Esophagus muscularis mucosa (tissue), 4 donors: ENCODE measurements at places on chromosomes 1 and 21.

DNA sequence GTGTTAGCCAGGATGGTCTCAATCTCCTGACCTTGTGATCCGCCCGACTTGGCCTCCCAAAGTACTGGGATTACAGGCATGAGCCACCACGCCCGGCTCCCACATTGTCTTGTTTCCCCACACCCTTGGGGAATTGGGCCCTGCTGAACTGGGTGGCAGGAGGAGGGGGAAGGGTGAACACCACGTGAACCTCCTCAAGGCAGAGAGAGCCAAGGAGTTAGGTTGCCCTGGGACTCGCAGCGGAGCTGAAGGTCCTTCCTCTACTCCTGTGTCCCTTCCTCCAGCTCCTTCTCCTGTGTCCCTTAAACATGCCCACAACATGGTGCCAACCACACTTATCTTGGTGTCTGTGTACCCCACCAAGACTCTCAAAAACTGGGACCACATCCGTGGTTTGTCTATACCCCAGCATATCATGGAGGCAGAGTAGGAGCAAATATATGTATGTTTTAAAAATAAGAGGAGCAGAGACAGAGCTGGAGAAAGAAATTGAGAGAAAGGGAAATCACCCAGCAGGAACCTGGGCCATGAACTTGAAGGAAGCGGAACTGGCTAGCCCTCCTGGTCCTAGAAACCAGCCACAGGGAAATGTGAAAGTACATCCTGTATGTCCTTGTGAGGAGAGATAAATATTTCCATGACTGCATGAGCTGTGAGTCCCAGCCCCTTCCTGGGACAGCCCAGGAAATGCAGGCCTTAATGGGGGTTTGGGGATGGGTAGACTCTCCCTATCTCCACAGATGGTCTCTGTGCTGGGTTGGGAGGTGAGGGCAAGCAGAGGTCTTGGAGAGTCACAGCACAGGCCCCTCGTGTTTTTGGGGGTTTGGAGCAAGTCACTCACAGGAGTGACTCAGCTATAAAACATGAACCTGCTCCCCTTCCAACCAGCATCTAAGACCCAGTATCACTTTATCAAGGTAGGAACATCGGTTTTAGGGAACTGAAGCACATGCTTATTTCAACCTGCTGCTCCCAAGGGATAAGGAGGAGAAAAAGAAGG is 9.4 kb upstream of the TAL1 start:
- H3K27me3 ChIP-seq, result no peaks in the 10 kb centered on the region
- no peak overlapping the region for H3K27ac ChIP-seq
- H3K4me3 ChIP-seq, result no peak overlapping the region

DNA sequence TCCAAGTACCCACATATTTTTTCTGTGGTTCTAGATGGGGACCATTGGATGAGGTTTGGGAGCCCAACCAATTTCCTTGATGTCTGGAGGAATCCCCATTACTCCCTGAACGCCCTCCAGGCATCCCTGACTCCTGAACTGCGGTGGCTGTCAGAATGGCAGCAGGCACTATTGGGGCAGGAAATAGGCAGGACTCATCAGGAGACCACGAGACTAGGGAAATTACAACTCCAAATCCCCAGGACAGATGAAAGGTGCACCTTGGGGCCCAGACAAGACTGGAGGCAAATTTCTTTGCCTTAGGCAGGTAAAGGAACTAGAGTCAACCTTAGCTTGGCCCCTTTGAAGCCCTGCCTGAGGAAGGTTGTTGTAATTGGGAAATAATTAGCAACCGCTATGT is 1.1 kb downstream of the CGN start:
- DNase-seq, result no peak
- H3K4me3 ChIP-seq, result peak overlapping the region; percentile 78
- no peaks in the 10 kb centered on the region for H3K36me3 ChIP-seq
- no peak overlapping the region for H3K27ac ChIP-seq
- H3K27me3 ChIP-seq, result no peaks in the 10 kb centered on the region
- H3K4me1 ChIP-seq, result peaks cover 33% of the 10 kb centered on the region

GRCh38 chr1:204225841-204226735 is 12.3 kb upstream of the GOLT1A start:
- no peak for DNase-seq
- H3K4me1 ChIP-seq, result no peaks in the 10 kb centered on the region
- no peak overlapping the region for H3K4me3 ChIP-seq
- H3K27ac ChIP-seq, result no peak overlapping the region
- no peaks in the 10 kb centered on the region for H3K27me3 ChIP-seq

- H3K4me1 ChIP-seq, result no peaks in the 10 kb centered on the region
- no peak overlapping the region for H3K4me3 ChIP-seq
- H3K36me3 ChIP-seq, result no peaks in the 10 kb centered on the region
- H3K27me3 ChIP-seq, result no peaks in the 10 kb centered on the region
- no peak for DNase-seq
Observed at GRCh38 chr1:185355947-185356346, 38.9 kb upstream of the IVNS1ABP start.

- H3K4me1 ChIP-seq, result peaks cover 3% of the 10 kb centered on the region
- H3K27ac ChIP-seq, result no peak overlapping the region
- H3K36me3 ChIP-seq, result peaks cover 81% of the 10 kb centered on the region
- H3K27me3 ChIP-seq, result no peaks in the 10 kb centered on the region
- H3K4me3 ChIP-seq, result no peak overlapping the region
- no peak for DNase-seq
Observed at GRCh38 chr1:9610548-9610947, 21.8 kb downstream of the TMEM201 start.

DNA sequence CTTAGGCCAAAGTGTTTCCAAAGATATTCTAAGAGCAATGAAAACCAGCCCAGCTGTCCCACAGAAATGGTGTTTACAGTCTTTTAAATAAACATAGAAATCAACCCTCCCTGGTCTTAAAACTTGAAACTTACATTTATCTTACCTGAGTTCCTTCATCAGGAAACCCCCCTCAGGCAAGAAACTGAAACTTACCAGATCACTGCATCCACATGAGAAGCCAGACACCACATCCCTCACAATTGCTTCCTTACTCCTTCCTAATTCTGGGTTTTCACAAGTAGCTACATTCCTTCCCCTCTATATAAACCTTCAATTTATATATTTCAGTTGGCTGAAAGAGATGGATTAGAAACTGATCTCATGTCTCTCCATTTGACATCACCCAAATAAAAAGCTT is 563.0 kb upstream of the CHRM3 start:
- no peak overlapping the region for H3K4me3 ChIP-seq
- no peak overlapping the region for H3K27ac ChIP-seq
- no peaks in the 10 kb centered on the region for H3K36me3 ChIP-seq
- no peak for DNase-seq
- H3K27me3 ChIP-seq, result no peaks in the 10 kb centered on the region

DNA sequence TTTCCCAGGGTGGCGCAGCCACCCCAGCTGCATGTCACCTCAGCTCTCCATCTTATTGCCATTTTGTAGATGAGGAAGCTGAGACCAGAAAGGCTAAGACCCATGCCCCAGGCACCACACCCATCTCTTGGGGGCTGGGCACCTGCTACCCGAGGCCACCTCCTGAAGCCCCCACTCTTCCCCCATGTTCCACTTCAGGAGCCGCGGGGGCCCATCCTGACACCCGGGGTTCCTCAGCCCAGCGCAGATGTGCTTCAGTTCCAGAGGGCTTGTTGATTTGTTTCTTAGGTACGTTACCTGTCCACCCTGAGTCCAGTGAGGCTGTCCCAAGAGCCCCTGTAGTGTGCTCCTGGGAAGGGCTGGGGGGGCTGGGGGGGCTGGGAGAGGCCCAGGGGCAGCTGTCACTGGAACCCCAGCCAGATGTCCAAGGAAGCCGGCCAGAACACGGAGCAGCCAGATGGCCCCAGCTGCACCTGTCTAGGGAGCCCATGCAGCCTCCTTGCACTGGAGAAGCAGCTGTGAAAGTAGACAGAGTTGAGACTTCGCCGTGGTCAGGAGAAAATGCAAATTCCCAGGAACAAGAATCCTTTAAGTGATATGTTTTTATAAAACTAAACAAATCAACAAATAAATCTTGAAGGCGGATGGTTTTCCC is 17.1 kb upstream of the CCDC27 start:
- H3K4me3 ChIP-seq, result no peak overlapping the region
- no peaks in the 10 kb centered on the region for H3K27me3 ChIP-seq
- no peak overlapping the region for H3K27ac ChIP-seq
- peaks cover 57% of the 10 kb centered on the region for H3K36me3 ChIP-seq

GRCh38 chr1:245917403-245917802 is 589.7 kb downstream of the SMYD3 start:
- no peak overlapping the region for H3K27ac ChIP-seq
- H3K36me3 ChIP-seq, result no peaks in the 10 kb centered on the region
- no peak overlapping the region for H3K4me3 ChIP-seq
- no peaks in the 10 kb centered on the region for H3K4me1 ChIP-seq
- no peaks in the 10 kb centered on the region for H3K27me3 ChIP-seq
- no peak for DNase-seq

- H3K4me3 ChIP-seq, result no peak overlapping the region
- no peaks in the 10 kb centered on the region for H3K36me3 ChIP-seq
- no peaks in the 10 kb centered on the region for H3K27me3 ChIP-seq
Observed at GRCh38 chr1:147509786-147510395, 31.4 kb upstream of the BCL9 start.

DNA sequence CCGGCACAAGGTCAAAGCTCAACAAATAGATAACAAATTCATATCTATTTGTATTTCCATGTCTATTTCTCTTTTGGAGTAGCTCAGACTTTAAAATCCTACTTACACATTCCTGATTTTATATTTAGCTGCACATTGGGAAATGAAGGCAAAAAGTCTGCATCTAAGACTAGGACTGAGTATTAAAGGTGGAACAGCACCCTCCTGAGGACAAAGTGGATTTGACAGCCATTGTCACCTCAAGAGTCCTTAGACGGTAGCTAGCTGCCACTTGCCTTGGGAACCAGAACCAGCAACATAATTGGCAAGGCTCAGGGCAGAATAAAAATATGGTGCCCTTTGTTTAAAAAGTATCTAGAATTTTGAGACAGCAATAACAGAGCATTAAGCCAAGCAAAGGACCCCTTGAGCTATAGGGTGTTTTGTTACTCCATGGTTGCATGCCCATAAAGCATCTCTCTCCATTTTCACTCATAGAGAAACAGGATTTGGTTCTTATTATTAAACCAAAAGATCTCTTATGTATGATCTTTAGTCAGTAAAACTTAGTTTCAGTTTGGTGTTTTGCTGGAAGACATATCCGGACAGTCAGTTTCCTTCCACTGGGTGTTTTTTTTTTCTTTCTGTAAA is 30.0 kb upstream of the SGIP1 start:
- H3K4me3 ChIP-seq, result no peak overlapping the region
- no peaks in the 10 kb centered on the region for H3K36me3 ChIP-seq
- no peaks in the 10 kb centered on the region for H3K27me3 ChIP-seq
- DNase-seq, result no peak
- peaks cover 11% of the 10 kb centered on the region for H3K4me1 ChIP-seq

DNA sequence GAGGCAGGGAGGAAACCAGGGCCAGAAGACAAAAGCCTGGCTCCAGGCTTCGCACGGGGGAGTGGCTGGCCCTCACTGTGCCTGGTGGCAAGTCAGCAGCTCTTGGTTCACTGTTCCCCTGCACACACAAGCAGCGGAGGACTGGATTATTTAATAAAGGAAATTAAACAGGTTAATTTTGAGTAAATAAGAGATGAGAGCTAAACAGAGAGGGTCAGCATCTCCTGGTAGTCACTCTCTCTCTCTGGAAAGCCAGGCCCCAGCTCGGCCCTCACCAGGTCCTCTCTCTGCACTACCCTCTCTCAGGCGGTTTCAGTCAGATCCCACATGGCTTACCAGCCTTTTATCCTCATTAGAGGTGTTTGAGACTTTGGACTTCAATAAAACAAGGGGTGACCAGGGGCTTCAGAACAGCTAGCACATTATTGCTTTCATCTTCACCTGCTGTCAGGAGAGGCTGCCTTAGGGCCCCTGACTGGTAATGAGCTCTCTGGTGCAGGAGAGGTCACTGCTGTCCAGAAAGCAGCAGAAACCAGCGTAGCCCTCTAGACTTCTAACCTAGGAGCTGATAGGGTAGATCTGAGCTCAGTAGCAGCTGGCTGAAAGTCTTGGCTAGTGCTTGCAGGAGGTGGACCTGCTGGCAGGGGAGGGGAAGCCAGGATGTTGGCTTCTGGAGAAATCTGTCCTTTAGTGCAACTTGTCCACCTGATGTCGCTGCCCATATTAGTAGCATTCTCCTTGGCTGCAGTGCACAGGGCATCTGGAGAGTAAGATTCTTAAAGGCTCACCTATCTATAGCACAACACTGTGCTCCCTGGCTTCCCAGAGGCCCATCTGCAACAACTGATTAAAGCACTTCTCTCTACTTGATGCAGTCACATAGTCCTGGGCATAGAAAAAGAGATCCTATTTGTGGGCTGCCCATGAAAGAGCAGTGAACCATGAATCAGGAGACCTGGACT is 45.9 kb downstream of the SYT6 start:
- H3K27ac ChIP-seq, result no peak overlapping the region
- no peak overlapping the region for H3K4me3 ChIP-seq
- DNase-seq, result no peak

GRCh38 chr1:46068525-46068924 is 63.9 kb downstream of the PIK3R3 start:
- no peak overlapping the region for H3K27ac ChIP-seq
- no peaks in the 10 kb centered on the region for H3K4me1 ChIP-seq
- DNase-seq, result no peak
- H3K4me3 ChIP-seq, result no peak overlapping the region
- H3K36me3 ChIP-seq, result peaks cover 6% of the 10 kb centered on the region

GRCh38 chr1:158735848-158736247 is 15.3 kb upstream of the OR6K3 start:
- no peak for DNase-seq
- no peak overlapping the region for H3K27ac ChIP-seq
- H3K27me3 ChIP-seq, result no peaks in the 10 kb centered on the region
- no peak overlapping the region for H3K4me3 ChIP-seq

- no peaks in the 10 kb centered on the region for H3K4me1 ChIP-seq
- H3K36me3 ChIP-seq, result no peaks in the 10 kb centered on the region
- no peak overlapping the region for H3K27ac ChIP-seq
- no peak overlapping the region for H3K4me3 ChIP-seq
- H3K27me3 ChIP-seq, result no peaks in the 10 kb centered on the region
- no peak for DNase-seq
Observed at GRCh38 chr21:41396558-41397075, 29.4 kb upstream of the MX1 start.

DNA sequence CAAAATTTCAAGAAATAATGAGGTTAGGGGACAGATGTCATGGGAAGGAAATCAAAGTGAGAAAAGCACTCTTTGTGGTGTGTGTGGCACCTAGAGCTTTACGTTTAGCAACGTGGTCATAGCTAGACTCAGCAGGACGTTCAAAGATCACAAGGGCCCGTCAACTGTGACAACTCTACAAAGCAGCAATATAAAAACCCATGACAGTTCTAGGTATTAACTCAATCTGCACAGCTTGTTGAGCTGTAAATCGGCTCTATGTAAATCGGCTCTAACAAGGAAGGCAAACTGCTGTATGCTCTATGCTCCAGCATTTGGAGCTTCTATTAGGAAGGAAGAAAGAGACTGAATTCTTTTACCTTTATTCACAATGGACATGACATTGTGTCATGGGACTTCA is 64.8 kb downstream of the TP53BP2 start:
- no peak overlapping the region for H3K27ac ChIP-seq
- no peak for DNase-seq
- H3K4me3 ChIP-seq, result no peak overlapping the region
- peaks cover 54% of the 10 kb centered on the region for H3K36me3 ChIP-seq

GRCh38 chr1:69570356-69570755 is 2.6 kb downstream of the LRRC7 start:
- DNase-seq, result no peak
- H3K4me3 ChIP-seq, result peak overlapping the region; percentile 59
- H3K27me3 ChIP-seq, result peaks cover 37% of the 10 kb centered on the region
- H3K4me1 ChIP-seq, result peaks cover 33% of the 10 kb centered on the region
- no peaks in the 10 kb centered on the region for H3K36me3 ChIP-seq
